Left ventricle myocardium inferior (tissue), 1 donor: ENCODE measurements at places on chromosomes 5 and 9.
A peak's percentile ranks its signal among the peaks of the same experiment; 100 is the strongest.

DNA sequence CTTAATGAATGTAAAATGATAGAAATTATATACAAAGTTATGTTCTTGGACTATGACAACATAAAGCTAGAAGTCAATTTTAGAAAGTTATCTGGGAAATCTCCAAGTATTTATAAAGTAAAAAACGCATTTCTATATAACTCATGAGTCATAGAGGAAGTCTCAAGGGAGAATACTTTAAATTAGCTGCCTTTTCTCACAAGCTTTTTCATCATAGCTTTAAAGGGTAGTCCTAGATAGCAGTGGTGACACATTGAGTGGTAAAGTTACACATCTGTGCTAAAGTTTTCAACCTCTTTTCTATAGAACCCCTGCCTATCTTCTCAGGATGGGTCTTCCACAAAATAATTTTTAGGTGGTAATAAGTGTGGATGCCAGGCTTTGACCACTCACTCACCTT lies 598.3 kb upstream of the FAM174A start:
- no peak for DNase-seq

- no peak for DNase-seq
Measured at GRCh38 chr5:79590396-79590999, 21.7 kb upstream of the TENT2 start.

- no peak for DNase-seq
Measured at GRCh38 chr5:35229076-35230037, 930 bp downstream of the PRLR start.

GRCh38 chr5:43482490-43483297 lies 971 bp downstream of the TMEM267 start:
- DNase-seq: no peak

DNA sequence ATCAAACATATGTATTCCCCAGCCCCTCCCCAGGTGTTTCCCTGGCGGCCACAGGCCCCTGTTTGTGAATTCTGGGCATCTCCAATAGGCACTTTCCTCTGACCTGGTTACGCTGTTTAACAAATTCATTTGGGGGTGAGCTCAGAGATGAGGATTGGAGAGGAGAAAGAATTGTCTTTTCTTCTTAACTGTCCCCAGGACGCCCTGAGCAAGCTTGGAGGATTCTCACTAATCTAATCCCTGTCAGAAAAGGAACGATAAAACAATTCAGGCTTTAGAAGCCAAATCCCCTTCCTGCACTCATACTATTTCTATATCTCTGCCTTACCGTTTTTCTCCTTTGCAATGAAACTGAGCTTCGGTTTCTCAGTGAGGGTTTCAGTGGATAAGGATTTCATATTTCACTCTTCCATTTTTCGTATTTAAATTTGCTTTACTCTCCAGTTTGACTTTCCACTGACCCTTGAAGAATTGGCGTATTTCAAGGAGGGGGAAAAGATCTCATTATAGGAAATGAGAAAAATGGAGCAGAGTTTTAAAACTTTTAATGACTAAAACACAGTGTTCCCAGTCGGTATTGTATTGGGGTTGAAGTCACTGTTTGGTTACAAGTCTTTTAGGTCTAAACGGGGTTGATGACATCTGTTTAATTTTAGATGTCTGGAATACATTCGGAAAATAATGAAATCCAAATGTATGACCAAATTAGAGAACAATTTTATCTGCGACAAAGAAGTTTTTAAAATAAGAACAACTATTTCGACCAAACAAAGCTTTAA lies 180.1 kb downstream of the MACROH2A1 start:
- DNase-seq: no peak

- DNase-seq: no peak
Measured at GRCh38 chr9:37796232-37796631, 4.4 kb upstream of the DCAF10 start.

GRCh38 chr5:129244478-129244877 lies 149.9 kb downstream of the ISOC1 start:
- DNase-seq: no peak

- no peak for DNase-seq
Measured at GRCh38 chr5:22615964-22616363, 237.2 kb downstream of the CDH12 start.

DNA sequence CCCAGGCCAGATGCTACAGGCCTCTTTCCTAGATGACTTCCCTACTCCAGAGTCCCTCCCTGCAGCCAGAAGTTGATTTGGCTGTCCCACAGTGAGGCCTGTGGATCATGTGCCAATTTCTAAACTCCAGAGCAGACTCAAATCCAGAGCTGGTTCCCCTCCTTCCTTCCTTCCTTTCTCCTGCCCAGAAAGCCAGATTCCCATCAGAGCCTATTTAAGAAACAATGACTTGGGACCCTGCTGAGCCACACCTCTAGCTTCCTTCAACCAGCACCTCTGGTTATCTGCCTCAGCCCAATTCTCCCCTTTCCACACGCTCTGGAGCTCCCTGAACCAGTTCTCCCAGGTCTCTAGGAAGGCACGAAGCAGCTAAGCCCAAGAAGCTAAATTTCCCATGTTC lies 7.2 kb downstream of the FAM219A start:
- DNase-seq: no peak

DNA sequence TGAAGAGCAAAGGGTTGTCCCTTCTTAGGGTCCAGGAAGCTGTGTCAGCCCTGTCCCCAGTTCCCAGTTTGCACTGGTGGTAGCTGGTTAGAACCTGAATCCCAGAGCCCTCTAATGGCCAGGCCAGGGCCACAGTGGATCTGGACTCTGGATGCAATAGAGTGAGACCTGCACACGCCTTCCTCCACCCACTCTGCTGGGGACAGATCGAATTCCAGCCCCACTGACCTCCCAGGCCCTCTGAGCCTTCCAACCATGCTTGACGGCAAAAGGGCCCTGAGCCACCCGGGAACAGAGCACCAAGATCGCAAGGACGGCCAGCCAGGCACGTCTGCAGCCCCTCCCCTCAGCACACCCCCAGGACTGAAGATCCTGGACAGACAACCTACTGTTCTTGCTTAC lies 23.7 kb downstream of the NAIF1 start:
- no peak for DNase-seq

DNA sequence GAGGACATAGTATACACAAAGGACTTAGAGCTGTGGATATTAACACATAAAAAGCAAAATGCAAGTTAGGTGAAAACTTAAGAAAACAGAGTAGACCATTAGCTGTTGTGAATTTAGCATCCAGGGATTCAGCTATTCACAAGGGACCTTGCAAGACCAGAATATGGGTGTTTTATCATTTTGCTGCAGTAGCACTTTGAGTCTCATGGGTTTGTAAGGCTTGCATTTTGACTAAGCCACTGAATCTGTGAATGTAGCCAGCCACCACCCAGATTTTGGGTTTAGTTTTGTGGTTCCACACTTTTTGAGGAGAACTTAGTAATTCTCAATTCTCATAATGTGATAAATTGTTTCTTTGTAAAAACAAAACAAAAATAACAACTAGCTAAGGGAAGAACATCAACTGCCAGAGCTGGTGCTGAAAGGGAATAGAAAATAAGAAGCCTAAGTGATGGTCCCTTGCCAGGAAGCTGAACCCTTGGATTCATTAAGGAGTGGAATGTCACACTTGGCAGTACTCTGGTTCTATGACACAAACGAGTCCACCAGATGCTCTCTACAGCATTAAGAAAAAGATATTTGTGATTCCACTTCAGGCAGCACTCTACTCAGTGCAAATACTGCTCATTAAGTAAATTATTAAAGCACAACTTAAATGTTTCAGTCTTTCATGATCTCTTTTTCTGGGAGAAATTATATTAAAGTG lies 557.4 kb upstream of the ZNF462 start:
- no peak for DNase-seq

DNA sequence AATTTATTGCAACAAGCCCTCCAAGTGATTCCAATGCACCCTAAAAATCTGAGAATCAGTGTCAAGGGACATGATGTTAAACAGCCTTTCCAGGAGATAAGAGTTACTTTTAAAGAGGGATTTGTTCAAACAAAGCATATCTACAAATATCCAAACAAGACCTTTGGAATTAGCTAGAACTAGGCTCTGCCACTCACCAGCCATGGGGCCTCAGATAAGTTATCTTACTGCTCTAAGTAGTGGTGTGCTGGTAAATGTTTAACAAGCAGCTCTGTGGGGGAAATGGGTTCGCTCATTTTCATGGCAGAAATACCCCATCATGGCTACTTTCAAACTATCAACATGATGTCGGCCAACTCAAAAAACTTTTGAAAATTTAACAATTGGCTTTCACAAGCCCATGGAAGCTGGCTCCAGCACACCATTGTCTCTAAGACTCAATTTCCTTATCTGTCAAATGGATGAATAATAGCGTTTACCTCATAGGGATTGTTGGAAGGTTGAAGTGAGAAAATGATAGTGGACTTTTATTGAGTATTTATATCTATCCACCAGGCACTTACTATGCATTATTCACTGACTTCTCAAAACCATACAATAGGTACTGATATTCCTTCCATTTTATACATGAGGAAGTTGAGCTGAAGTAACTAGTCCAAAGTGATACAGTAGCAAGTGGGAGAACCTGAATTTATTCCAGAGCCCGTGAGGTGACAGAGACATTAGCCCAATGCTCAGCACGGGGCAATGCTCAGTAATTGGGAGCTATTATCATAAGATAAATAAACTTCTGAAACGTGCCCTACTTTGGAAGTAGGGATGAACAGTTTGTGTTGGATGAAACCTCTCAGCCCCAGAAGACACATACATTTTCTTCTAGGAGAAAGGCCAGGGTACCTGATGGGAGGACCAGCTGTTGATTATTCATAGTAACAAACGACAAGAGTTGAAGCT lies 43.2 kb downstream of the SH3RF2 start:
- DNase-seq: no peak

DNA sequence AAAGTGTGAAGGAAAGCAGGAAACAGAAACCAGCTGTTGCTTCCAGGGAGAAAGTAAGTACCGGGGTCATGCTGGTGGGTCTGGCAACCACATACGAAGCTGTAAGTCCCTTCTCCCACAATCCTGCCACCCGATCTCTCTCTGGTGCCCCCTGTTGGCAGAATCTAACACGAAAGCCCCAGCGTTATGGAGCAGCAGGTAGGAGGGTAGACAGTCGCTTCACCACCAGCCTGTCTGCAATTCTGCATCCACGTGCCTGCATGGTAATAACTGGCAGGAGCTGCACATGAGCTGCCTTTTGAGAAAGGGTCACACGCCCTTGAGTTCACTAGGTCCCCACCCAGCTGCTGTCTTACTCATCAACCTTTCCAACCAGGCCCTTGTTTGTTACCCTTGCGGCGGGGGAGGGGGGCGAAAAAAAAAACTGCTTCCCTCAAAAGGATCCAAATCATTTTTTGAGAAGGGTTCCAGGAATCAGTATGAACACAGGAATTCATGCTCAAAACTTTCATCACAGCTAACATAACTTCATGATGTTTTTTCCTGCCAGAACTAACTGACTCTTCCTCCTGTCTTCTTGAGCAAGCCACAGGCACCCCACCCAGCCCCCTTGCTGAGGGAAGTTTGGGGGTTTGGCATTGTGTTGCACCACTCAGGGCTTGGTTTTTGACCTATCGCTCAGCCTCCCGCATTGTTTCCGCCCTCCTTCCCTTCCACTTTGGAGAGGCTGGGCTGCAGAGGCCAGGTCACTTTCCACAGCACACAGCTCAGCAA lies 19.6 kb upstream of the TMEM252 start:
- peak; percentile 44 for DNase-seq

DNA sequence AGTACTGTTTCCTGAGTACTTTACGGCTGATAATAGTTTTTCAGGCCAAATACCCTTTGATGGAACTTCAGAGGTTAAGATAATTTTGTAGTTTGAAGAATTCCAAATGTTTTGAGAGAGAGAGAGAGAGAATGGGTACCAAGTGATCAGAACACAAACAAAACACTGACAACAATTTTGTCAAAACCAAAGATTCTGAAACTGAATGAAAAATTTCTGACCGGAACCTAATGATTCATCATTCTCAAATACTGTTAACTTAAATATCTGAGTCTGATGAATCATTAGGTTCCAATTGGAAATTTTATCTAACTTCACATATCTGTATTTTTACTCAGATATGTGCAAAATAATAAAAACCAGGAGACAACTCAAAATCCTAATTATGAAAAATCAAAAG lies 4.0 kb downstream of the LMBRD2 start:
- DNase-seq: no peak
